ENCODE measurements at places on chromosomes 12 and 14.

DNA sequence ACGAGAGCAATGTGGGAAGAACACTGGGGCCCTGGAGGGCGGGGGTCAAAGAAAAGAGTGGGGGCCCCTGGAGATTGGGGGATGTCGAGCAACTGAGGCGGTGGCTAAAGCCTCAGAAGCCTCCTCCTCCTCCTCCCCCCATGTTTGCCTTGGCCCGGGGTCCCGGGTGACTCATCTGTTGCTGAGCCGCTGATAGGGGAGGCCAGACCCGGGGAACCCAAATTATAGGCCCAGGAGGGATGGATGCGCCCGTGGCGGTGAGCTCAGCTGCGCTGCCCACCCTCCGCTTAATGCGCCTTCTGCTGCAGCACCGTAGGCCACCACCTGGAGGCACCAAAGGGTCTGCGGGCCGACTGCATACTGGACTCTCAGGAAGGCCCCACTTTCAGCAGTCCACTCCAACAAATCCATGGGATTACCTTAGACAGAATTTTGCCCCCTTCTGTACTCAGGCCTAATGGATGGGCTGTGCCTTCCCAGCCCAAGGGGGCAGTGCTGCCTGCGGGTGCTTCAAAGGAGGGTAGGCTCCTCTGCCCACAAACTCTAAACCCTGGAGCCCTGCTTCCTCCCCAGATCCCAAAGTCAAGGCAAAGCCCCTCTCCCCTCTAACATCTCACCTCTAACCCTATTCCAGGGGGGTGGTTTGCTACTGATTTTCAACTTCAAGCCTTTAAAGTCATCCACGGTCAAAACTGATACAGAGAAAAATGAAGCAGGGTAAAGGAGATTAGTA lies 2.6 kb upstream of the WNT10B start:
- no peak for DNase-seq

DNA sequence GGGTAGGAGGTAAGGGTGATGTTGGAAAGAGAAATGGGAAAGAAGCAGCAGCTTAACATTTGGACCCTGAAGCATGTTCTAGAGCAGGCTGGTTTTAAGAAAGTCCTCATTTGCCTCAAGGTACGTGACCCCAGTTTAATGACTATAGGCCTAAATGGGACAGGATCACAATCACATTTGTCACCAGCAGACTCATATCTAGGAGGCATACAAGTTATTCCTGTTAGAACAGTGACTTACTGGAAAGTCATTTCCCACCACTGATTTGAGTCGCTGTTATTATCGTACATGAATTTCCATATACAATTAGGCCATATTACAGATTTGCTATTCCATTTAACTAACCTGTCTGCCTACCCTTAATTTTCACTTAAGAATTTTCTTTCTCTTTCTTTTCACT lies 326.1 kb downstream of the DAD1 start:
- no peak for DNase-seq

DNA sequence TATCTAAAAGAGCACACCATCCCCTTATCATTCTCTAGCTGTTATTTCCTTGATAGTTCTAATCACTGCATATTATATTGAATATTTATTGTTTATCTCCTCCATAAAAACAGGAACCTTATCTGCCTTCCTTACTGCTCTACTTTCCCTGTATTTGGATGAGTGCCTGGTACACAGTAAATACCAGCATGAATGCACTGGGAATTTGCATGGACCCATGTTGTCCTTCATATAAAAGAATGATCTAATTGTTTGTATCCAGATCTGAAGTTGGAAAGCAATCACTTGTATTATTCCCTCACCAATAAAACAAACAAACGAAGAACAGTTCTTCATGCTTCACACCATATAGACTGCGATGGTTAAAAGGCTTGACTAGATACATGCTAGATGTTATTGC lies 15.3 kb upstream of the CNOT2 start:
- DNase-seq: no peak

DNA sequence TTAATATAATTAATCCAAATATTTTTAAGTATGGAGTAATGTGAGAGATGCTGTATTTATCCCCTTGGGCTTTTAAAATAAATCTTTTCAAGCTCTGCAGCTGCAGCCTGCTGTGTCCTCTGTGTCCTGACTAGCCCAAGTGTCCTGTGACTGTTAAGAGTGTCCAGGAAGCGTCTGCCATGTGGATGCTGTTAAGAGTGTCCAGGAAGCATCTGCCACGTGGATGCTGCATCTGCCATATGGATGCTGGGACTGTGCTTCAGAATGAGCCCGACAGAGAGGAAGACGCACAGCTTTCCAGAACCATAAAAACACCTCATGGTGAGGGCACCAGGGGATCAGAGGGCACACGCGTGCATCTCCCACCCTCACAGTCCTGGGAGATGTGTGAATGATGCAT lies 307.2 kb downstream of the ADGRD1 start:
- no peak for DNase-seq

GRCh38 chr12:93790472-93791152 lies 113.4 kb downstream of the CRADD start:
- no peak for DNase-seq

DNA sequence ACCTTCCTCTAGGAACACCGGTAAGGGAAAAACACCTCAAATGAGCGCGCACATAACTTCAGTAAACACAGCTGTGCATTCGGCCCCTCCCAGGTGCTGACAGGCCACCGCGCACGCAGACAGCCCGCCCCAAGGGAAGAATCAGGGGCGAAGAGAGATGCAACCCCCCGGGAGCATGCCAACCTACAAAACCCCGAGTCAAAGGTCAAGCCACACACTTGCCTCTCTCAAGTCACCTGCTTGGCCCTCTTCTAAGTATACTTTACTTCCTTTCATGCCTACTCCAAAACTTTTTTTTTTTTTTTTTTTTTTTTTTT lies 2.3 kb upstream of the CYP46A1 start:
- no peak for DNase-seq

- DNase-seq: no peak
These were observed 143.6 kb upstream of the OTX2 start for GRCh38 chr14:56953884-56954283.

DNA sequence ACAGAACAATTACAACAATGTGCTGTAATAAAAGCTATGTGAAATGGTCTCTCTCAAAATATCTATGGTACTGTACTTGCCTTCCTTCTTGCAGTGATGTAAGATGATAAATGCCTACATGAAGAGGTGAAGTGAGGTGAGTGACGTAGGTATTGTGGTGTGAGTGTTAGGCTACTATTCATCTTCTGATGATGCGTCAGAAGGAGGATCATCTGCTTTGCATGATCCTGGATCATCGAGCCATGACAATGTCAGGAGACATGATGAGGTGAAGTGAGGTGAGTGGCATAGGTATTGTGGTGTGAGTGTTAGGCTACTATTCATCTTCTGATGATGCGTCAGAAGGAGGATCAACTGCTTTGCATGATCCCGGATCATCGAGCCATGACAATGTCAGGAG lies 105.8 kb downstream of the KCNC2 start:
- no peak for DNase-seq

DNA sequence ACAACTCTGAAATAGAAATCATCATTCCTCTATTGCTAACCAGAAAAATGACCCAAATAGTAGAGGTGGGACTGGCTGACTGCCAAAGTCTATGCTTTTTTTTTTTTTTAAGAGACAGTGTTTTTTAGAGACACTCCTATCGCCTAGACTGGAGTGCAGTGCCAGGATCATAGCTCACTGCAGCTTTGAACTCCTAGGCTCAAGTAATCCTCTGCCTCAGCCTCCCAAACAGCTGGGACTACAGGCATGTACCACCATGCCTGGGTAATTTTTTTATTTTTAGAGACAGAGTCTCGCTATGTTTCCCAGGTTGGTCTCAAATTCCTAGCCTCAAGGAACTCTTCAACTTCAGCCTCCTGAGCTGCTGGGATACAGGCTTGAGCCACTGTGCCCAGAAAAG lies 19.2 kb downstream of the NR2C1 start:
- DNase-seq: no peak

DNA sequence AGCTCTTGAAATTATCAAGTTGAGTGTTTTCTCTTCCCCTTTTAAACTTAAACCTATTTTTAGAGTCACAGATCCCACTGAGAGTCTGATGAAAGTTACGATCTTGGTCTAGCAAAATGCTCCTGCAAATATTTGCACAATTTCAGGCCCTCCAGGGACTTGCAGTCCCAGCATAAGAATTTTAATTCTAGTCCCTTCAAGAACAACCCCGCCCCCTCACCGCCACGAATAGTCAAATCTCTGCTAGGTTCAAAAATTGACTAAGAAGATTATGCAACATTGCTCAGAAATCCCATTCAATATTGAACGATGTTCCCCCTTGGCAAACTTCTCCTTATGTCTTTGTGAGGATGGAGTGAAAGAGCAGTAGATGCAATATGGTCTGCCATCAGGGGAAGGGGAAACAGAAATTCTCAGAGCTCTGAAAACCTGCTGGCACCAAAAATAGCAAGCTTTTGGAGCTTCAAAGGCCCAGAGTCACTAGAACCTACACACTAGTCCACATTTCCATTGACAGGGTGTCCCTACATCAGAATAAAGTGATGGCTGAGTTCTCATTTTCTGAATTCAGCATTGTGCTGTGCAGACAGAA lies 127.5 kb upstream of the CCDC175 start:
- no peak for DNase-seq

DNA sequence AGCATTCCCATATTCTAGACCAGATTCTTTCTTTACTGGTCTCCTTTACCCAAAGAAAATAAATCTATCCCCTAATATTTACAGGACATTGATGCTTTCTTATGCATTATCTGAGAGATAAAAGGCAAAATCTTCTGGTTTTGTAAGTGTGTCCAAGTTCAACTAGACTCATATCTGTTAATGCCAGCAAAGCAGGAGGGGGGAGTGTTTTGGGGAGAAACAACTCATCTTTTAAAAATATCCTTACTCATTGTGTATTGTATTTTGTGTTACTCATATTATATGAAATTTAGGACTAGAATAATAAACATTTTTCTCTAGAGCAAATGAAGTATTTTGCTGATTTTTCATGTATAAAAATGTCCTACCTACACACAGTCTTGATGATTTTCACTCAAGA lies 54.8 kb downstream of the SAMD4A start:
- no peak for DNase-seq

- DNase-seq: no peak
These were observed 21.6 kb upstream of the CDK2AP1 start for GRCh38 chr12:123293178-123293760.
